ENCODE measurements at places on chromosomes 5 and 9. TPM values are rescaled to one million over a fixed set of nuclear protein-coding genes. Genes with fewer than 3 reads are reported as not detected.

- no peaks in the 10 kb centered on the region for H3K4me1 ChIP-seq
- no peak overlapping the region for H3K27ac ChIP-seq
- no peak overlapping the region for H3K4me3 ChIP-seq
- no peaks in the 10 kb centered on the region for H3K36me3 ChIP-seq
- no peaks in the 10 kb centered on the region for H3K27me3 ChIP-seq
Observed at GRCh38 chr5:166166071-166166470, 2125.4 kb upstream of the WWC1 start.

GRCh38 chr5:169328401-169328800 lies 27.5 kb upstream of the SLIT3 start:
- H3K27me3 ChIP-seq: no peaks in the 10 kb centered on the region
- no peaks in the 10 kb centered on the region for H3K36me3 ChIP-seq
- H3K27ac ChIP-seq: no peak overlapping the region
- H3K4me3 ChIP-seq: no peak overlapping the region

DNA sequence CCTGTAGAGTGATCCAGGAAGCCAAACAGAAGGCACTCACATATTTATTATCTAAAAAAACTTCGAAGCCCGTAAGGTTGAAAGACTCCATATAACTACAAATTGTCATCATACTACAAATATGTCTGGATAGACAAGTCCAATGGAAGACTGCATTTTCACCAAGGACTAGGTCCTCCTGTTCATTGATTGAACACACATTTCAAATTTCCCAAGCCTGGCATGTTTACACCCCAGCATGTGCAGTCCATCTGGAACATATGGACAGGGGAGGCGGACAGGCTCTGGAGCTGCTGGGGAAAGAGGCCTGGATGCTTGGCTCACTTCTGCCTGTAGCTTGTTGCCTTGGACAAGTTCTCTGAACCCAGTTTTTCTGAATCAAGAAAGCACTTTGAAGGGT lies 378.7 kb downstream of the ENC1 start:
- DNase-seq: no peak
- no peaks in the 10 kb centered on the region for H3K36me3 ChIP-seq
- no peaks in the 10 kb centered on the region for H3K27me3 ChIP-seq
- H3K4me3 ChIP-seq: no peak overlapping the region

MLANA gene
- not detected for polyA plus RNA-seq

IL5 gene
- polyA plus RNA-seq: not detected

LCP2 gene
- polyA plus RNA-seq: 52.0 TPM

NMUR2 gene
- polyA plus RNA-seq: not detected

DNA sequence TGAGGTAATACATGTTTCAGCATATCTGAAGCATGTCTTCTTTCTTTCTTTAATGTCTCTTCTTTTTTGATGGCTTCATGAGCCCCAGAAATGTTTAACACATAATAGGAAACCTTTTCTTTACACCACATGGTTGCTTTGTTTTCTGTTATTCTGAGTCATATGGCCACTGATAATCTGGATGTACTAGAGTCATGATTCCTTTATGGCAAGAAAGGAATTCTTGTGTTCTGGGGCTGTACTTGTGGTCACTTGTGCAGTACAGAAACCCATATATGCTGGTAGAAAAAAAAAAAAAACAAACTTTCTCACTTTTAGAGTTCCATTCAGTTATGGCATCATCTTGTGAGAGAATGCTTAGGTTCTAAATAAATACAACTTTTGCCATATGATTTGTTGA lies 1669.3 kb upstream of the CDH9 start:
- H3K27ac ChIP-seq: no peak overlapping the region
- no peak for DNase-seq
- no peaks in the 10 kb centered on the region for H3K27me3 ChIP-seq
- no peaks in the 10 kb centered on the region for H3K4me1 ChIP-seq
- H3K36me3 ChIP-seq: no peaks in the 10 kb centered on the region

DNA sequence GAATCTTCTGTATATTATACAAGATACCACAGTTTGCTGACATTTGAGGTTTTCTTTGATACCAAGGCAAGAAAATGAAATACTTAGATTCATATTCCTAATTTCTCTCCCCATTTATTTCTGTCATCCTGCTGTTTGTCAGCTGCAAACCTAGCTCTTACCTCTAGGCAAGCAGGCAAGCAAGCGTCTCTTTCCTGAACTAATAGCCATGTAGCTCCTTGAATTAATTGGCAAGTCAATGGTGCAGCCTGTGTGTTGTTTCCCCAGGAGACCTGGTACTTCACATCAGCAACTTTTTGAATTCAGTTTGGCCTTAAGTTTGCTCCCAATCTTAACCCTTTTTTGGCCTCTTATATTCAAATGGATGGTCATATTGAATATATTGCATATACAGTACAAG lies 573.6 kb upstream of the ARRDC3 start:
- H3K4me1 ChIP-seq: no peaks in the 10 kb centered on the region
- no peaks in the 10 kb centered on the region for H3K27me3 ChIP-seq

CER1 gene
- not detected for polyA plus RNA-seq

- H3K4me1 ChIP-seq: no peaks in the 10 kb centered on the region
- no peaks in the 10 kb centered on the region for H3K27me3 ChIP-seq
- H3K27ac ChIP-seq: no peak overlapping the region
- H3K36me3 ChIP-seq: no peaks in the 10 kb centered on the region
- H3K4me3 ChIP-seq: no peak overlapping the region
- no peak for DNase-seq
Observed at GRCh38 chr5:129074903-129075302, 19.6 kb upstream of the ISOC1 start.

- H3K27me3 ChIP-seq: no peaks in the 10 kb centered on the region
- H3K36me3 ChIP-seq: no peaks in the 10 kb centered on the region
- DNase-seq: peak; percentile 70
- no peak overlapping the region for H3K4me3 ChIP-seq
Observed at GRCh38 chr9:77457916-77458592, 190.1 kb downstream of the GNA14 start.

GRCh38 chr9:78319197-78320029 lies 22.5 kb downstream of the PSAT1 start:
- H3K36me3 ChIP-seq: no peaks in the 10 kb centered on the region
- DNase-seq: no peak
- no peak overlapping the region for H3K27ac ChIP-seq

HAPLN1 gene
- not detected for polyA plus RNA-seq

DNA sequence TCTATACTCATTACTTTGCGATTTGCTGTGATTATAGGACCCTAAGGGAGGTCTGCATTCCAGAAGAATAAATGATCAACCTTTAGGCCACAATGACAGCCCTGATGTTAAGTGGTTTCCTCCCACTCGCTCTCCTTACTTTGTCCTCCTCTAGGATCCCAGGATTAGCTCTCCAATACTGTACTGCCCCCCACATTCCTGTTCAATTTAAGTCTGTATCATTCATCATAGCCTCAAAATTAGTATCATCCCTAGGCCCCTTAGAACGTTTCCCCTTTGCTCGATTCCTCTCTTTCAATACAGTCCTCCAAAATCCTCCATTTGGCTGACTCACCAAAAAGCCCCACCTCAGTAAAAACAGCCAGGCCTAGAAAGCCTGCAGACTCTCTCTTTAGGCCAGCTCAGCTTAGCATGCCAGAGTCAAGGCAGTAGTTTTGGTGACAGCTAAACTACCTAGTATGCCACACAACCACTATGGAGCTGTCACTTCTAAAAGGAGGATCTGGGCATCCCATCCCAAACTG lies 24.4 kb downstream of the RNF145 start:
- H3K36me3 ChIP-seq: peaks cover 44% of the 10 kb centered on the region
- peaks cover 21% of the 10 kb centered on the region for H3K4me1 ChIP-seq
- H3K27ac ChIP-seq: peak overlapping the region; percentile 36
- no peaks in the 10 kb centered on the region for H3K27me3 ChIP-seq
- no peak for DNase-seq

MCC gene
- polyA plus RNA-seq: 0.09 TPM

BHMT2 gene
- polyA plus RNA-seq: not detected

ZNF366 gene
- 0.76 TPM for polyA plus RNA-seq

DAPK1 gene
- 24.1 TPM for polyA plus RNA-seq

LHX6 gene
- polyA plus RNA-seq: not detected

SLC28A3 gene
- polyA plus RNA-seq: not detected

HAVCR1 gene
- polyA plus RNA-seq: not detected

DNA sequence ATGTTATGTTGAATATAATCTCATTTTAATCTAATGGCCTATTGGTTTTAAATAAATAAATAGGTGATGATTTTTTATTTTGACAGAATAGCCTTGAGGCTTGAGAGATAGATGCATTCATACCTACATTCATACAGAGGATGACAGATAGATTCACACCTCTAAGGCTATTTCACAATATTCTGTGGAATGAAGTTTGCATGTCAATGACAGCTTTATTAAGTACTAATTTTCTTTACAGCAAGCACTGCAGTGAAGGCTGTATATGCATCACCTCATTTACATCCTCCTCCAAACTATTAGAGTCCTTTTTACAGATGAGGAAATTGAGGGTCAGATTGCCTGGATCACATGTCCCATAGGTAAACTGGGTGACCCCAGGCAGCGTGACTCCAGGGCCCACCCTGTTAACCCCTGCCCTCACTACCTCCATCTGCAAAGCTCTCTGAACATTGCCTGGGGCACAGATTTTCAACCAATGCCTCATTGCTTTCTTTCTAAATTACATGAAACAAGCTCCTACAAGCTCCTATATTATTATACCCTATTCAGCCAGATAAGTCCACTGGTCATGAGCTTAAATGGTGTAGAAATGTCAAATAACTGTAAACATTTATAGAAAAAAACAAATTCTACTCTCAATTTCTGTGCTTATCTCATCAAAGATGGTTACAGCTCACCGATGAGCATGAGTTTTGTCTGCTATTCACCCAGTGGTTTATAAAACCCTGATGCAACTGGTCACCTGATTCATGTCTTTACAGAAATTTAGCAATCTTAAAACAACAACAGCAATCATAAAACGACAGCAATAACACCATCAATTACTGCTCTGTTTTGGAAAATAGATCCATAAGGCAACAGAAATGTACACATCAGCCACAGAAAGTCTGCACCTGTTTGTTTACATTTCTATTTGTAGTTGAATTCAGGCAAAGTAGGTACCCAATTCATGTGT lies 338.0 kb downstream of the NSG2 start:
- H3K4me3 ChIP-seq: no peak overlapping the region
- H3K27ac ChIP-seq: no peak overlapping the region
- no peaks in the 10 kb centered on the region for H3K36me3 ChIP-seq
- DNase-seq: no peak

SOX30 gene
- not detected for polyA plus RNA-seq

- no peak for DNase-seq
- H3K27ac ChIP-seq: no peak overlapping the region
- H3K4me1 ChIP-seq: no peaks in the 10 kb centered on the region
- no peaks in the 10 kb centered on the region for H3K27me3 ChIP-seq
Observed at GRCh38 chr9:130192382-130192999, 20.3 kb downstream of the NCS1 start.

BSPRY gene
- 0.16 TPM for polyA plus RNA-seq

PKN3 gene
- polyA plus RNA-seq: 0.49 TPM

DNA sequence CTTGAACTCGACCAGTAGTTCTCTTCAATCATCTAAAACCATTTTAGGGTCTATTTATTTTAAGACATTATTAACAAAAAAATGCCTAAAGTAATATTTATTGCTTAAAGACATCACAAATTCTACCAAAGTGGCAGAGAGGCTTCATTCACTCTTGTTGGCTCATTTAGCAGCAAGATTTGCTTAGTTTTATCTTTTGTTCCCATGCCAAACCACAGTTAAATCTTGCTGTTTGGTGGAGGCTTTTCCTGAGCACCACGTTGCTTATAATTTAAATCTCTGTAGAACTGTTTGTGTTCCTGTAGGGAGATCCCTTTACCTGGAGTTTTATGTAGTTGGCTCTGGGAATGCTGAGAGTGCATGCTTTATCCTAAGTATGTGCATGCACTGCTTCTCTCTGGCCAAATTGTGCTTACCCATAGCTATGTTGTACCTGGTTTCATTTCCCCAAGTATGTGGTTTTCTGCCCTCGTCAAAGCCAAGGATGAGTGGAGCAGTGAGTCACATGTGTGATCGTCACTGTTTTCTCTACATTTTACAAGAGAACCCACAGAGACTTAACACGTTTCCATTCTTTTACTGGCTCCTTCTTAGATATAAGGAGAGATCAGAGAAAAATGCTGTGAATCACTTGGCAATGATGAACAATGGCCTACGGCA lies 42.1 kb upstream of the MAST4 start:
- no peak overlapping the region for H3K4me3 ChIP-seq
- DNase-seq: peak; percentile 76
- no peaks in the 10 kb centered on the region for H3K36me3 ChIP-seq
- H3K27ac ChIP-seq: no peak overlapping the region
- H3K27me3 ChIP-seq: no peaks in the 10 kb centered on the region

GRCh38 chr5:176870110-176870591 lies 29.0 kb downstream of the HK3 start:
- H3K36me3 ChIP-seq: no peaks in the 10 kb centered on the region
- no peak overlapping the region for H3K4me3 ChIP-seq
- peaks cover 39% of the 10 kb centered on the region for H3K27me3 ChIP-seq
- DNase-seq: peak; percentile 20

ODF2 gene
- 24.1 TPM for polyA plus RNA-seq

DNA sequence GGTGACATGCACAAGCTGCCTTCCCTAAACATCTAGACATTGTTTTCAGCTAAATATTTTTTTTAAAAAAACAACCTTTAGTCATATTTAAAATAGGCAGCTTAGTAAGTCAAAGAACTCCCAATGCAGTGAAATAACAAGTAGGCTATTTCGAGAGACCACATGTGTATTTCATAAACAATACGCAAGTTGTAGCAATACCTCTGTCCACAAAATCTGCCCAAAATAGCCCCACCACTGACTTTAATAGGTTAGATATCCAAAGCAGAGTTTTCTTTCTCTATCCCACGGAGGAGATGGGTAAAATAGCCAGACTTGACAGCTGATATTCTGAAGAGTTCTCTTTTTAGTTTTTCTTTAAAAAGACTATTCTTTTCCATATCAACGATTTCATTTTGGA lies 1.2 kb downstream of the SLC24A2 start:
- no peaks in the 10 kb centered on the region for H3K4me1 ChIP-seq
- H3K36me3 ChIP-seq: no peaks in the 10 kb centered on the region
- peaks cover 48% of the 10 kb centered on the region for H3K27me3 ChIP-seq
- no peak overlapping the region for H3K27ac ChIP-seq
- no peak for DNase-seq

DNA sequence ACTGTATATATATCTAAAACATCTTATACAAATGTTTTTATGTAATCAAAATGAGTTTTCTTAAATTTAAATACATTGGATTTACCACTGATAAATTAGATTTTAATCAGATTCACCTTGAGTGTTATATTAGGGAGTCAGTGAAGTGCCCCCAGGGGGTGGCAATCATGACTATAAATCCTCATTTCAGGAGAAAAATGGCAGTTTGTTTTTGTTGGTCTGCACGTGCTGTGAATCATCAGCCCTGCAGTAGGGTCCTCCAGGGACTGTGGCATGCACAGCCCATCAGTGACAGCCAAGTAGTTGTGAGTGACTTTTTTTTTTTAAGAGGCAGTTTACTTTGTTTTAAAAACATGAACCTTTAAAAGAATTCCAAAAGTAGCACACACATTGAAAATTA lies 65.2 kb downstream of the ZSWIM6 start:
- no peak for DNase-seq
- H3K4me3 ChIP-seq: no peak overlapping the region
- H3K4me1 ChIP-seq: no peaks in the 10 kb centered on the region
- no peaks in the 10 kb centered on the region for H3K36me3 ChIP-seq

GRCh38 chr9:12274577-12274976 lies 418.6 kb upstream of the TYRP1 start:
- no peak for DNase-seq
- H3K36me3 ChIP-seq: no peaks in the 10 kb centered on the region
- H3K27ac ChIP-seq: no peak overlapping the region
- H3K4me1 ChIP-seq: no peaks in the 10 kb centered on the region

GZMA gene
- polyA plus RNA-seq: 2.6 TPM
